ENCODE measurements at places on chromosomes 13 and 19.

DNA sequence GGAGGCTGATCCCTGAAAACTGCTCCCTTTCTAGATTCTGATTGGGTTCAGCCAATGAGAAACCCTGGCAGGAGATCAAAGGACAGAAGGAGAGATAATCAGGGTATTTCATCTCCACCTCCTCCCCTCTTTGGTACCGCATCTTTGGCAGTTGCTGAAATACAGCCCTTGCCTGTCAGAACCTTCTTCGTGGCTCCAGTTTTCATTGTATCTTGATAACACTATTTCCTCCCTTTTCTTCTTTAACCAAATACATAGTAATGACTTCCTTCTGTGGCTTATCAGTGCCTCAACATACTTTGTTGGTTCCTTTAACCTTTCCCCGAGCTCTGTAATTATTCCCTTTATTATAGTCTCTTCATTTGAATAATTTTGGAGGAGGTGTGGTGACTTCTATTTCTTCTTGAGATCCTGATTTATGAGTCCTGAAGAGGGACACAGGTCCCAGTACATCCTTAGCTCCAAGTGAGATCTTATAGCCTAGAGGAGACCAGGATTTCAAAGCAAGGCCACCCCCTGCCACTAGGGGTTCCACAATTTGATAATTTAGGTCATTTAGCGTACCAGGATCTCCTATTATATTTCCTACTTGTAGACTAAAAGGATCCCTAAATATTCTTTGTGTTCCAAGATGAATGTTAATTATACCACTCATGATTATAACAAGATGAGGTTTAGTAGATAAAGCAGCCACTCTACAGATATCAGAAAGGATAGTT lies 98.0 kb downstream of the EDNRB start:
- DNase-seq = no peak

GRCh38 chr13:44732503-44733098 lies 156.5 kb upstream of the TSC22D1 start:
- no peak for DNase-seq

DNA sequence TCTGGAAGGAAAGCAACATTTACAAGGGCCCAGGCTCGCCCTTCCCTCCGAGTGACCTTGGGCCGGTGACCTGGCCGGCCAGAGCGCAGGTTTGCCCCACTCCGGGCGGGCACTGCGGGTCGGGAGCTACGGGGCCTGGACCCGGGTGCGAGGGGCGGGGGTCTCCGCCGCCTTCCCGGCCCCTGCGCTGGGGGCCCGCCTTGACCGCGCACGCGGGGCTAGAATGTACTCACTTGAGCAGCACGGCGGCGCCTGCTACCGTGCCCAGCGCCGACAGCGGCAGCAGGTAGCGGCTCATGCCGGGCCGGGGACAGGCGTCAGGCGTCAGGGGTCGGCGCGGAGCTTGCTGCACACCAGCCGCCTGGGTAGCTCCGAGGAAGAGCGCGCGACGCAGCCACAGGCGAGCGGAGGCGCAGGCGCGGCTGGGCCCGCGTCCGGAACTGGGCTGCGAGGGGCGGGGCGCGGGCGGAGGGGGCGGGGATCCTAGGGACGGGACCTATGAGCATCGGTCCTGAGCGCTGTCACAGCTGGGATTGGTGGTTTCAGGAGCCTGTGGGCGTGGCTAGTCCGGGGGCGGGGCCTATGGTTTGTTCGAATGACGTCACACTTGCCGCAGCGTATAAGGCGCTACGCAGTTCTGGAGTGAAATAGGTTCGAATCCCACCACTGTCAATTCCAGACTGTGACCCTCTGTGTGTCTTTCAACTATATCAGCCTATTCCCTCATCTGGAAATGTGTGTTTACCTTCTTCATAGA lies at the start of gene RDH13:
RDH13 (minus strand) TSS at position 414 of the 757 bp plus-strand sequence; CDS start at position 298, 116 bp downstream.
- peak; percentile 97 for DNase-seq

DNA sequence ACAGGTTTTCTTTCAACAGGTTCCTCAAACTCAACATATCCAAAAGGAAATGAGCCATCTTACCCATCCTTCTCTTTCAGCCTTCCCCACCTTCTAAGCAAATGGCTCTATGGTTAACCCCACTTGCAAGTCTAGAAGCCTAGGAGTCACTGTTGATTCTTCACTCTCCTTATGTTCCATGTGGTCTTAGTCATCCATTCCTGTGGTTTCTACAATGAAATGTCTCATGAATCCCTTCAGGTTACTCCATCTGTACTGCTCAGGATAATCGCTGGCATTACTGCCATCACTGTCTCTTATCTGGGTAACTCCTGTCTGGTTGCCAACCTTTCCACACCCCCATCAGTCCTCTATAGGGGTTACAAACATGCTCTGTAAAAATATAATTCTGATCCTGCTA lies 381.3 kb downstream of the ENOX1 start:
- DNase-seq = no peak

- DNase-seq = no peak
Measured at GRCh38 chr13:100112186-100112838, 23.4 kb downstream of the PCCA start.

GRCh38 chr13:23842406-23842805 lies 46.8 kb downstream of the MIPEP start:
- no peak for DNase-seq

- no peak for DNase-seq
Measured at GRCh38 chr19:17049711-17050280, 23.2 kb upstream of the CPAMD8 start.

- DNase-seq = no peak
Measured at GRCh38 chr13:33884531-33885220, 66.7 kb downstream of the RFC3 start.

DNA sequence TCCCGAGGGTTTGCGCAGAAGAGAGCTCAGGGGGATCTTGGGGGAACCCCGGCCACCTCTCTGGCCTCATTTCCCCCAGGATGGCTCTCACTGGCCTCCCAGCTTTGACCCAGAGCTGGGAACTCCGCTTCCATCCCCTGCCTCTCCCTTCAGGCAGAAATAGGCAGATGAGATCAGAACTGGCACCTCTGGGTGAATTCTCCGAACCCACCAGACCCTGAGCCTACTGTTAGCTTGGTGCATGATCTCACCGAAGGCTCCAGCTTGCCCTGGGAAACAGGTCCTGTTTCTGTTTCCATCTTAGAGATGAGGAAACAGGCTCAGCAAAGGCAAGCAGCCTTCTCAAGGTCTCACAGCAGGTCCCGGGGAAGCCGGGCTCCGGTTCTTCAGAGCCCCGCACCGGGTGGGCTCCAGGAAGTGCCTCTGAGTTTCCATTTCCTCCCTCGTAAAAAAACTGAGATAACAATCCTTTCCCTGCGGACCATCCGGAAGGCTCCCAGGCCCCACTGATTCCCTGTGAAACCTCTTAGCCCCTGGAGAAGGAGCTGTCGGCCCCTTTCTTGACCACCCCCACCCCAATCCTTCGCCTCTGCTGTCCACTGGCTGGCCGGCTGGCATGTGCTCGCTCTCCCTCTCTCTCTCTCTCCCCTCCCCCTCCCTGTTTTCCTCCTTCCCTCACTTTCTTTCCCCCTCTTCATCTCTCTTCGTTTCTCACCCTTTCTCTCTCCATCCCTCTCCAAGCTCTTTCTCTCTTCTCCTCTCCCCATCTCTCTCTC lies 2.1 kb downstream of the NECTIN2 start:
- DNase-seq = no peak

GRCh38 chr19:5623397-5624017 lies 624 bp downstream of the SAFB start:
- peak; percentile 13 for DNase-seq

- no peak for DNase-seq
Measured at GRCh38 chr19:34484328-34484727, 2.8 kb downstream of the WTIP start.

DNA sequence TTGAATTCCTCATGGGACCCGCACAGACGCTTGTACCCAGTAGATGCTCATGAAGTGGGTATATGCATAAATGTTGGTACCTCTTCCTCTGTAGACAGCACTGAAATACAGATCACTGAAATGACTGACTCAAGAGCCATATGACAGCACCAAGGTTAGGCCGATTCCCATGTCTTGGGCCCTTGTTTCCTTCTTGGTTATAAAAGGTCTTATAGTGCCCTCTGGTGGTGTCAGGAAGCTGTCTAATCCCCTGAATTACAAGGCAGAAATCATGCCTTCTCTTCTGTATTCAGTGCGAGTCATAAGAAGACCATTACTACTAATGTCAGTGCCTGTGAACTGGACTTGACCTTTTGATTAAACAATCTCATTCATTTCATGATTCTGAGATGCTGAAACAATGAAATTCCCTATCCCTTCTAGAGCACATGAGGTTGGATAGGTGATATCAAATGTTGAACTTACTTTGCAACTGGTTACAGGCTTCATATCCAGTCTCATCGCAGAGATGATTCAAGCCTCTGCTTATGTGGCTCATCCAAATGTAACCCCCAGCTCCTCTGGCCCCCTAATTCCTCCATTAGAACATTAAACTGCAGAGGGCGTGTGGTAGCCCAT lies 59.7 kb downstream of the SPATA13 start:
- no peak for DNase-seq

DNA sequence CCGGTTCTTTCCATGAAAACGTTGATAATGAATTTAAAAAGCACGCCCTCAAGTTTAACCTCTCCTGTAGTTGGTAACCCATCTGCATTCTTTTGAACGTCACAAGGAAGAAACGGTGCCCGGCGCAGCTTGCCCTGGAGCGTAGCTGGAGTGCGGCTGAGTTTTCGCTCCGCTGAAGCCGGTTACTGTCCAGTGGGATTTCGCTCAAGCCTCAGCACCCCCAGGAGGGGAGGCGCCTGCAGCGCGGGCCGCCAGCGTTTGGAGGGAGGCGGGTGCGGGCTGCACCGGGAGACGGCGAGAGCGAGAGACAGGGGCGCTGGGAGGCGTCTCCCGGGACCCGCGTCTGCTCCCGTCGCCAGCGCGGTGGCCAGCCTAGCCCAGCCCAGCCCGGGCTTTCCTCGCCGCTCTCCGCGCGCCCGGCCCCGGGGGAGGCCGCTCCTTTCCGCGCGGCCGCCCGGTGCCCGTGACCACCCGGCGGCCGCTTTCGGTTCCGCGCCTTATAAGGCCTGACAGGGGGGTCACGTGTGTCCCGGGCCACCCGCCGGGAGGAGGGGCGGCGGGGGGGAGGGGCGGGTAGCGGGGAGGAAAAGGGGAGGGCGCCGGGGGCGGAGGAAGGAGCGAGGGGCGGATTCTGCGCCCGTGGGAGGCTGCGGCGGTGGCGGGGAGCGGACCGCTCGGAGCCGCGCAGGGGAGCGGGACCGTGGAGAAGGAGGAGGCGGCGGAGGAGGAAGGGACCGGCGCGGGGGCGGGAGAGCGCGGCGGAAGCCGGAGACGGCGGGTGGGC lies 8.3 kb upstream of the DGKH start:
- peak; percentile 64 for DNase-seq

DNA sequence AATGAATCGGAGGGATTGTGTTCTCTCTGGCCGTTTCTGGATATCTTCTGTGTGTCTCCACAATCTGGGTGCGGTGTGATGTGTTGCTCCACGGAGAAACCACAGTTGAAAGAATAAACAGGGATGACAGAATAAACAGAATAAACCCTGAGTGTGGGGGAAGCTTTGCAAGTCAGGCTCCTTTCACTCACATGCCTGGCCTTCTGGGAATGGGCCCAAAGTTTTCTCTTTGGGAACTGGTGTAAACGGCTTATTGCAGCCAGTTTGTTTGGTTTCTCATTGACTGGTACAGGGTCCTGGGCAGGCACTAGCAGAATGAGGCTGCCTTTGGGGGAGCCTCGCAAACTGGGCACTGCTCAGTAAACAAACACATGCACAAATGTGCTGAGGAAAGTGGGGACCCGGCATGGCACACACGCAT lies 324.7 kb downstream of the DLEU7 start:
- no peak for DNase-seq

DNA sequence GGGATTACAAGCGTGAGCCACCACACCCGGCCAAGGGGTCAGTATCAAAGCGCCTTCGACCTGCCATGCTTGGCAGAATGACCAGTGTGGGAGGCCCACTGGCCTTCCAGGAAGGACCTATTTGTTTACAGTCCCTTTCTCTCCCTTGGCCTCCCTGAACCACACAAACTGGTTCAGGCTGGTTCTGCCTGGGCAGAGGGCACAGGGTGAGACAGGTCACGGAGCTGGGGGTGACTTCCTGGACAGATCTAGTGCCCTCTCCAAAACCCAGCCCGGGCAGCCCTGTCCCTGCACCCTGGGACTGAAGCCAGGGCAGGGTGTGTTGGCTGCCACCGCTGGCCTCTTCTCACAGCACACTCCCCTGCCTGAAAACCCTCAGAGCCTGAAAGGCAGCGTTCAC lies 11.3 kb downstream of the PLEKHF1 start:
- DNase-seq = no peak

DNA sequence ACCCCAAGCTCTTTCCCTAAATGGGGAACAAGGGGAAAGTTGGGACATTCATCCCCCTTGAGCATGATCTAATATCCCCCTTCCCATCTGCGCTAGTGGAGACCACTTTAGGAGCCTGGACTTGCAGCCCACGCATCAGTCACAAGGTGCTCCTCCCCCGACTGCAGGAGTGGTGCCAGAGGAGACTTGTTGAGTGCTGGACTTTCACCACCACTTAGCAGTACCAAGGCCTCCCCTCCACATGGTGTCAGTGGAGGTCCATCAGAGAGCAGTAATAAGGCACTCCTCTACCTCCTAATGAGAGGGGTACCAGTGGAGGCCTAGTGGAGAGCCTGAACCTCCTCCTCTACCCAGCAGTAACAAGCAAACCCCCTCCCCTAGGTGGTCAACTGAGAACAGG lies 22.5 kb downstream of the CAB39L start:
- no peak for DNase-seq

DNA sequence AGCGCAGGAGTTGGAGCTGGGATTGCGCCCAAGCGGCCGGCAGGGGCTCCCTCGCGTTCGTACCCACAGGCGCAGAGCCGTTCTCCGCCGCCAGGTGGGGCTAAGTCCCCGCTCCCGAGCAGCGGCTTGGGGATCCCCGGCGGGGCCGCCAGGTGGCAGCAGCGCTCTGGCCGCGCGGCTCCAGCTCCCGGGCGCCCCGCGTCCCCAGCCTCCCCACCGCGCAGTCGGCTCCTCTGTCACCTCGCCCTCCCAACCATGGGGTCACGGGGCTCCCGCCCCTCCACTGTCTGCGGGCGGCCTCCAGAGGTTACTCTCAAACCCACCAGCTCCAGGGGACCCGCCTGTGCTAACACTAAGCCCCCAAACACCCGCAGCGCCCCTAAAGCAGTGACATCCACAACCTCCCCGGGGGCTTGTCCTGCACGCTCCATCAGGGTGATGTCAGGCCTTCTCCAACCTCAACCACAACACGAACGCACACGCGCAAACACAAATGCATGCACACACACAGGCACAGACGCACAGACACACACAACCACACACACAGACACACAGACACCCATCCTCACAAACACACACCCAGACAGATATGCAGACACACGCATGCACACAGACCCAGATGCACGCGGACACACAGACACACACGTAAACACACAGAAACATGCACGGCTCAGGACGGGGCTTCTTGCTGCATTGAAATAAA lies 18.4 kb upstream of the KCTD15 start:
- peak; percentile 80 for DNase-seq

- no peak for DNase-seq
Measured at GRCh38 chr13:113598481-113598880, 13.9 kb downstream of the TFDP1 start.

Data from central memory CD8-positive, alpha-beta T cell (primary cell).